HS-5 (cell line): ENCODE measurements at places on chromosomes 12 and 14.

GRCh38 chr14:100132903-100133510 is 26.4 kb downstream of the DEGS2 start:
- no peak for DNase-seq

DNA sequence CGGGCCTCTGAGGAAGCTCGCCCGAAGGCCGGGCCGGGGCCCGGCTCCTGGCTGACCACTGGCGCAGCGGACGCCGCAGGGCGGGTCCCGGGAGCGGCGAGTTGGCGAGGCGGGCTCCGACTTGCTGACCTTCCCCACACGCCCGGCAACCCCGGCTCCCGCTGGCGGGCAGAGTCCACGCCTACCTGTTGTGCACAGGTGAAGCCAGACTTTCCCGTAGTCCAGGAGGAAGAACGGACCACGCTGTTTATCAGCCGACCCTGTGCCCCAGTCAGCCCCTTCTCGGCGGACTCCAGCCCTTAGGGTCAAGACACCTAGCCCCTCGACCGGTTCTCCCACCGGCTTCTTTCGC is 407 bp downstream of the HEATR5A start:
- no peak for DNase-seq

DNA sequence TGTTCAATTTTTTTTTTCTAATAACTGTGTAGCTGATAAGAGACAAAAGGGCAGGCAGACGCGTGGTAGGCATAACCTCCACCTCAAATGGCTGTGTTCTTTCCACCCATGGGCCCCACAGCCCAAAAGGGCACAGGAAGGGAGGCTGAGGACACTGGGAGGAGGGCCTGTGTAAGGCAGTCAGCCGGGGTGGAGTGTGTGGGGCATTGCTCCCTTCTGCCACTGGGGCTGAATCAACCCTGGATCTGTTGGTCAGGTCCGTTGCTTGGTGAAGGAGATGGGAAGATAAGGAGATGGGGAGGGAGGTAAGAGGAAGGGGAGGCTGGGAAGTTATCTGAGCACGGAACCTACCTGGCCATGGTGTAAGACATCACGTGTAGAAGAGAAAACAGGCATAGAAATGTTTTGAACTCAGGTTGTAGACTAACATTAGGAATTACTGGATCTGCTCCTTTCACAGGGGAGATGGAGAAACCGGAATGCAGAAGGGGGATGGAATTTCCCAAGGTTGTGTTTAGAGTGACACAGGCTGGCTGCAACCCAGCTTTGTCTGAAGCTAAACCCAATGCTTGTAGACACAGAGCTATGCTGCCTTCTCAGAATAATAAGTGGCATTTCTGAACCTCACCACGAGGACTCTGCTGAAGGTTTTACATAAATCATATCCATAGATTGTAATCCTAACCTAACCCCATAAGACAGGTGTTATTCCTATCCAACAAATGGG is 138.5 kb upstream of the NOS1 start:
- DNase-seq, result no peak

- DNase-seq, result no peak
Measured at GRCh38 chr12:55676707-55677106, 31.0 kb downstream of the ITGA7 start.
